ENCODE measurements at places on chromosomes 5 and 9.

DNA sequence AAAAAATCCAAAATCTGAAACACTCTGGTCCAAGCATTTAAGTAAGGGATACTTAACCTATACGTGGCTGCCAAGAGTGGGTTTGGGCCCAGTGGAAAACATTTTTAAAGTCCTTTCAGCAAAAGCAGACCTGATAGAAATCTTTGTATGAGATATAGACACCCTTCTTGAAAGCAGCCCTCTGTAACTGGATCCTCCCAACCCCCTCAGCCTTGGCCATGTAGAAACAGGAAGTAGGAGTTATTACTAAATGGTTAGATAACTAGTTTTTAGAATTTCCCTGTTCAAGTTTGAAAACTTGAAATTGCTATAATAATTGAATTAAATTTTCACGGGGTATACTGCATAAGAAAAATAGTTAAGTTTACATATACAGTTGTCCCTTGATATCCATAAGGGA, 111.3 kb upstream of the PCA3 start:
- DNase-seq, result no peak

DNA sequence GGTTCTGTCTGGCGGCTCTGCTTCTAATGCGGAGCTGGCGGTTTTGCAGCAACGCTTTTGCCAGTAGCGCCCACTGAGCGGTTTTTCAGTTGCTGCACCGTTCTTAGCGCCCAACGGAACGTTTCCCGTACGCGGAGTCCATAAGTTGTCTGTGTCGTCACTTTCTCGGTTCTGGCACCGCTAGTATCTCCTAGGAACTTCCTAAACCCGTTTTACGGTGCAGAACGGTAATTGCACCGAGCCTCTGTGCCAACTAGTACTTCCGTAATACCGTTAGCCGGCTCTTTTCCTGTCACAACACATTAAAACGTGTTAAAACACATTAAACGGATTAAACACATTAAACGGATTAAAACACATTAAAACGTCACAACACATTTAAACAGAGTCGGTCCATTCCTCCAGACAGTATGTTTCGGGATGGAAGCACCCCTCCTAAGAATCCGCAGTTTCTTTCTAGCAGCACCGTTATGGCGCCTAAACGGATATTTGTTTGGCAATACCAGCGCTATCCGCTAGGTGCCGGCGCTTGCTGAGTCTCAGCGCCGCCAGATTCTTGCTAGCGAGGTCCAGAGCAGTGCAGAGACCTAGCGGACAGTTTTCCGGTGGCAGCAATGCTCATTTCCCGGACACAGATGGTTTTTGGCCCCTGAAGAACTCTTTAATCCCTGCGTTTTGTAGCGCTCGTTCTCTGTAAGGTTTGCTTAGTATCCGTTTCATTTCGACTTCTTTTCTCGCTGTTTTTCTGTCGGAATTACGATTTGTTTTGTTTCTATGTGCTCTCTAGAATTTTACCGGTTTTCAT, 45.4 kb downstream of the ANXA2R start:
- peak; percentile 95 for DNase-seq

DNA sequence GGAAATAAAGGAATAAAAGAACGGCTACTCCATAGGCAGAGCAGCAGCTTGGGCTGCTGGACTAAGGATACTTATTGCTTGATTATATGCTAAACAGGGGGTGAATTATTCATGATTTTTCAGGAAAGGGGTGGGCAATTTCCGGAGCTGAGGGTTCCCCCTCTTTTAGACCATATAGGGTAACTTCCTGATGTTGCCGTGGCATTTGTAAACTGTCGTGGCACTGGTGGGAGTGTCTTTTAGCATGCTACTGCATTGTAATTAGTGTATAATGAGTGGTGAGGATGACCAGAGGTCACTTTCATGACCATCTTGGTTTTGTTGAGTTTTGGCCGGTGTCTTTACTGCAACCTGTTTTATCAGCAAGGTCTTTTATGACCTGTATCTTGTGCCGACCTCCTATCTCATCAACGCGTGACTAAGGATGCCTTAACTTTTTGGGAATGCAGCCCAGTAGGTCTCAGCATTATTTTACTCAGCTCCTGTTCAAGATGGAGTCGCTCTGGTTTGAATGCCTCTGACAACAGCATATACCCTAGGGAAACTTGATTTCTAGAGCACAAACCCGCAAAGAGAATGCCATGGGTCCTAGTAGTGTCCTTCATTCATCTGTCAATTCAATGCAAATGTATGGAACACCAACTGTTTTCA, 47.8 kb upstream of the PWWP2A start:
- no peak for DNase-seq

- no peak for DNase-seq
These were observed 148.4 kb downstream of the TTLL11 start for GRCh38 chr9:121944711-121945191.

- DNase-seq, result no peak
These were observed 200.1 kb downstream of the MCTP1 start for GRCh38 chr5:95084757-95085156.

DNA sequence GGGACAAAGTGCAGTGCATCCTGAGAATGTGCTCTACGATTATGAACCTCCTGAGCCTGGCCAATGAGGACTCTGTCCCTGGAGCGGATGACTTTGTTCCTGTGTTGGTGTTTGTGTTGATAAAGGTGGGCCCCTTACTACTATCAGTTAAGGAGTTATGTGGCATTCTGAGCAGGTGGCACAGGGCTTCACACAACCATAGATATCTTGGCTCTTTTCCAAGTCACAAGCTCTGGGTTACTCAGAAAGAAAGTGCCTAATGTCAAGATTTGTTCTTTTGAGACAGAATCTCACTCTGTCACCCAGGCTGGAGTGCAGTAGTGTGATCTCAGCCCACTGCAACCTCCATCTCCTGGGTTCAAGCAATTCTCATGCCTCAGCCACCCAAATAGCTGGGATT, 99.0 kb downstream of the GAPVD1 start:
- no peak for DNase-seq

DNA sequence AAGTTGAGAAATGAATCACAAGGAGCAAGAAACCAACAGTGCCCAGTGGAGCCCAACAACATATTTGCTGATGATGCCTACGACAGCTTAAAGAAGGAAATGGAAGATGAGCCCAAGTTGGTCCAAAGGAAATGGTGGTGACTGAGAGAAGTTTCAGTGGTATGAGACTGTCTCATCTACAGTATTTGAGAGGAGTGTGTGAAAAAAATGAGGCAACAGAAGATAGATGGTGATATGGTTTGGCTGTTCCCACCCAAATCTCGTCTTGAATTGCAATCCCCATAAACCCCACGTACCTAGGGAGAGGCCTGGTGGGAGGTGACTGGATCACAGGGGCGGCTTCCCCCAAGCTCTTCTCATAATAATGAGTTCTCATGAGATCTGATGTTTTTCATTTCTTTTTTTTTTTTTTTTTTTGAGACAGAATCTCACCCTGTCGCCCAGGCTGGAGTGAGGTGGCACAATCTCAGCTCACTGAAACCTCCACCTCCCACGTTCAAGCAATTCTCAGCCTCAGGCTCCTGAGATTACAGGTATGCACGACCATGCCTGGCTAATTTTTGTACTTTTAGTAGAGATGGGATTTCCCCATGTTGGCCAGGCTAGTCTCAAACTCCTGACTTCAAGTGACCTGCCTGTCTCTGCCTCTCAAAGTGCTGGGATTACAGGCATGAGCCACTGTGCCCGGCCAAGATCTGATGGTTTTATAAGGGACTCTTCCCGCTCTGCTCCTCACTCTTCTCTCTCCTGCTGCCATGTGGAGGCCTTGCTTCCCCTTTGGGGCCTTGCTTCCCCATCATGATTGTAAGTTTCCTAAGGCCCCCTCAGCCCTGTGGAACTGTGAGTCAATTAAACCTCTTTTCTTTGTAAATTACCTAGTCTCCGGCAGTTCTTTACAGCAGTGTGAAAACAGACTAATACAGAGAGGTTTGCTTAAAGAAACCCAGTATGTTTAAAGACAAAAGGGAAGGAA, 30.2 kb downstream of the EFCAB9 start:
- no peak for DNase-seq

DNA sequence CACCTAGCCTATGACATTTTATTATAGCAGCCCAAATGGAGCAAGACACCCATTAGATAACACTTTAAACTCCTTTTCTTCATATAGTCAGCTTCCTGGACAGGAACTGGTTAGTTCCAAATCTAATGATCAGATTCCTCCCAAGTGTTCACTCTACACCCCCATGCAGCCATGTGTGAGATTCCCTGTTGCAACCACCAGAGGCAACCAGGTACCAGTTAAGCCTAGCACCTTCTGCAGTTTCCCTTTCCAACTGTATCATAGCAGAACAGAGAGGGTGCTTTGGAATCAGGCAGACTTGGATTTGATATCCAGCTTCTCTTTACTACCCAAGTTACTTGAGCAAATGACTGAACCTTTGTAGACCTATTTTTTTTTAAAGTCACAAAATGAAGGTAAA, 296.6 kb upstream of the PCSK5 start:
- no peak for DNase-seq

DNA sequence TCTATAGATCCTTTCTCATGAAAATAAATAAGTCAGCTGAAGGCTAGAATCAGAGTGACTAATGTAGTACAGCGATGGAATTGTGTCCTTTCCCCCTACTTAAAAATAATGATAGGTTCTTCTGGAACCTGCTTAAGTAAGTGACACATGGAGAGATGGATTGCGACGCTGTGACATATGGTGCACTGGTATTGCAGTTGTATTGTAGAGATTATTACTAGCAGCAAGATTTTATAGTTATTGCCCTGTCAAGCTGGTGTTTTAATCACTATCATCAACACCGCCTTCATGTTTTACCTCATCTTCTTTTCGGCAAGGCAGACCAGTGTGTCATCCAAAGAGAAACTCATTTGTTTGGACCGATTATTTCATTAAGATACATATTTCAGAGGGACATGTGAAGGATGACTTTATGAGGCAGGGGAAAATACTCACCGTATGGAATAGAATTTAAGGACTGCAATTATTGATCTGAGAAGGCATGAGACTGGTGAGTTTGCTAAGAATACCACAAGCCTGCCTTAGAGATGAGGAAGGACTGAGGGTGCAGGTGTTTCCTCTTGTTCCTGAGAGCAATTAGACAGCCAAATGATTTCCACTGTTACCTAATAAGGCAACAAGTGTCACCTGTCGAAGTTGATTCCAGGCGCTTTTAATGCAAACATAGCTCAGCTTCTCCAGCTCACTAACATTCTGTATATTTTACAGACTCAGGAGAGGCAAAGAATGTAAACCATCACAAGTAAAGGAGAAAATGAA, 1855.5 kb downstream of the MAT2B start:
- no peak for DNase-seq

- DNase-seq, result peak; percentile 86
These were observed 205.8 kb upstream of the IER5L start for GRCh38 chr9:129383561-129384490.

- no peak for DNase-seq
These were observed 1.2 kb upstream of the PCDHGA5 start for GRCh38 chr5:141362719-141363118.

DNA sequence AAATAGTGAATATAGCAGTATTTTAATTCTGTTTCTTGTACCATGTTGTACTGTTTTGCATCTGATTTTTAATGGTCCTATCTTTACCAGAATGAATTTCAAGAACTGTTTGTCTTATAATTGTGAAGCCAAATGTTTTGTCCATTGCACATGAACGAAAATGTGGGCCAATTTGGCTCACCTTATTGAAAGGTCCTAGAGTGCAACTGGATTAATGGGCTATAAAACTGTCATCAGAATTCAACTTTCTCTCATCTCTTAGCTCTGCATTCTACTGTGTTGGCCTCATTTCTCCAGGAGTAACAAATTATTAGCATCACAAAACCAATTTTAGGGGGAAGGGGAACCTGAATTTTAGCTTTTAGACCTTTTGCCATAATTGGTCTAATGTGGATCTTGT, 179.4 kb upstream of the NUDT12 start:
- DNase-seq, result no peak

DNA sequence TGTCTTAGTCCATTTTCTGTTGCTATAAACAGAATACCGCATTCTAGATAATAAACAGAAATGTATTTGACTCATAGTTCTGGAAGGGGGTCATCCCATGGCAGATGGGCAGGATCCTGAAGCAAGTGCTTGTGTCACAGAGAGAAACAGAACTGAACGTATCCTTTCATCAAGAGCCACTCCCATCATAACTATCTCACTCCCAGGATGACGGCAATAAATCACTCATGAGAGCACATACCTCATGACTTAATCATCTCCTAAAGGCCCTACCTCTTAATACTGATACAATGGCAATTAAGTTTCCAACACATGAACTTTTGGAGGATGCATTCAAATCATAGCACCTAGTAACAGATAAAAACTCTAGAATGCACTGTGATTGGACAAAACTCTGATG, 142.9 kb downstream of the CAMK4 start:
- no peak for DNase-seq

DNA sequence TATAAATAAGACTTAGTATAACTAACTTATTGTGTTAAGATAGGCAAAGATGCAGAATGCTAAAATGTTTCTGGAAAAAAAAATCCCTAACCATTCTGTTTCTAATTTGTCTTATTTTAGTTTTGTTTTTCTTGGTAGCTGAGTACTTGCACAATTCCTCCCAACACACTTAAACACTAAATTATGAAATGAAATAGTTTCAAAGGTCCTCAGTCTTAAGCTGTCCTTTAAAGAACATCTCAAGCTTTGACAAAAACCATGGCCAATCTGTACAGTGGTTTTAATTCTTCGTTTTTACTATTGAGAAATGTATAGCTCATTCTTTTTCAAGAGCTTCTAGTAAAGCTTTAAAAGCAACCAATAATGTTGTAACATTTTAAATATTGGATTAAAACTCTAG, 171.5 kb downstream of the EDIL3 start:
- no peak for DNase-seq

DNA sequence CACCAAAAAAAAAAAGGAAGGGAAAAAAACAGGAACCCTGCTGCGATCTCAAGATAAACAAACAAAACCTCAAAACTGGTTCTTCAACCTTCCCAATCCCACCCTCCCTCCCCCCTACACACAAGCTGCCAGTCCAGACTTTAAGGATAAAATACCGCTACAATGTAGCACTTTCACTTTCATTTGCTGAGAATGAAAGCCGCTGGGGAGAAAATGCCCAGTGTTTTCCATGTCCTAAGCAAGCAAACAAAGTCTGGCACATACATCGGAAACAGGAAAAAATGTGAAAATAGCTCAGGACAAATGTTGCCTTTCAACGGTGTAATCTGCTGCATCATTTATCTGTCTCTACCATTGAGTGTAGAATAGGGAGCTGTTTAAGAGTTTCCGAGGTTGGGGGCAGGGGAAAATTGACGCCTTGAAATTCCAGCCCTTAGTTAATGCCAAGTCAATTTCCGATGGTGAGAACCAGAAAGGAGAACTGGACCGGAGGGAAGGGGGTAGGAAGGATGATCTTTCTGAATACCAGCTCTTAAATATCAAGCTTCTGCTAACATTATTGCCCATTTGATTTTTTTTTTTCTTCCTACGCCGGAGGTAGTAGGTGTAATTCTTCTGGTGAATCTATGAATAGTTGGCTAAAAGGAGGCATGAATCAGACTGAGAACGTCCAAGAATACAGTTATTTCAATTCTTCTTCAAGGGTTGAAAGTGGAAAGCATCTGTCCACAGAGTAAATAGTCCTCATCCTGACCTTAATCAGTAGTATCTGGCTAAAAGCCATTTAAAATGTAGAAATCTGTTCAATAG, 1.2 kb upstream of the ADAMTS6 start:
- DNase-seq, result peak; percentile 55

All from CD4-positive, alpha-beta T cell treated with Interferon alpha-2 for 1 hour (primary cell).